ENCODE measurements at places on chromosomes 5 and 9.

- DNase-seq, result peak; percentile 95
Measured at GRCh38 chr9:98790842-98791607, 5.3 kb downstream of the ANKS6 start.

- no peak for DNase-seq
Measured at GRCh38 chr5:176620333-176620981, 9.9 kb downstream of the SNCB start.

DNA sequence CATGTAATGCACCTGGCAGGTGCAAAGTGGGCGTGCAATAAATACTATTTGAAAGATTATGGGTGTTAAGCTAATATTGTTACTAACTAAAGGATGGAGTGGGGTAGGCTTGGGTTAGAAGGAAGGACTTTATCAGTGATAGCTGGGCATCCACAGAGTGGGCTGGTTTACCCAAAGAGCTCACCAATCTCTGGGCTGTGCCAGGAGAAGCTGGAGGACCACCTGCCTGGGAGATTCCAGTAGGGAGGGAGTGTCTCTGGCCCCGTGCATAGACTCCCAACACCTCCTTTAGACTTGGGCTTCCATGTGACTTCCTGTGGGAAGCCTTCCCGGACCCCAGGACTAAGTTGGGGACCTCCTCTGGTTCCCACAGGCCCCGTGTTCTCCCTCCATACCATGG, 5.6 kb upstream of the URM1 start:
- DNase-seq, result no peak

DNA sequence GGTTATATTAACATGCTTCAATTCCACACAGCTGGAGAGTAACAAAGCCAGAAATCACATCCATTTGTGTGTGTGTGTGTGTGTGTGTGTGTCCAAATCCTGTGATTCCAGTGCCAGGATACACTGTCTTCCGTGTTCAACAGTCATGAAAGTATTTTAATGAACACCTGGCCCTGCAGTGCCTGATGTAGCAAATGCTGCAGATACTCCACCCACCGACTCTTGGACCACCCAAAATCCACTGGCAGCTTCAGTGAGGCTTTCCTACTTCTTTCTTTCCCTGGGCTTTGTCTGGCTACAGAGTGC, 13.1 kb upstream of the INSYN2B start:
- DNase-seq, result no peak

- no peak for DNase-seq
Measured at GRCh38 chr9:77965445-77966123, 66.0 kb downstream of the GNAQ start.

DNA sequence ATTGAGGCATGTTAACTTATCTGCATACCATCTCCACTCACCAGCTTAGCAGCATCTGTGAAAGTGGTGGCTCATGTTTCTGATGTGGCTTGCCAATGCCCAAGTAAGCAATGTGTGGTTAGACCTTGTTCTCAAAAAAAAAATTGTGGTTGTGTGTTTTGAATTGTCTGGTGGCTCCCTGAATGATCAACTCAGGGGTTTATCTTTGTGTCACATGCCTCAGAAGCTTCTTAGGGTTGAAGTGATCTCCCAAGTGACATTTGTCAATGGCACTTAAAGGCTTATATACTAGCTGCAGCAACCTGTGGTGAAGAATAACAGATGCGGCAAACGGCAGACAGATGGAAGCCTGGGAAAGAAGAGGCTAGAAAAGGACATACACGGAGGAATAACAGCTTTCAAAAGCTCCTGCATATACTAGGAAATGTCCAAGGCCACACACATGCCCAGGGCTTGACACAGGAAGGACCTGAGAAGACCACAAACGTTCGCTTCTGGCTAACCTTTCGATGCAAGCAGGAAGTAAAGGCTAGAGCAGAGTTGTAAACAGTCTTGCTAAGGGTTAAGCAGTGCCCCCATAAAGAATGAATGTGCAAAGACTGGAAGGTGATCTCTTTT, 42.2 kb upstream of the FSD1L start:
- no peak for DNase-seq

DNA sequence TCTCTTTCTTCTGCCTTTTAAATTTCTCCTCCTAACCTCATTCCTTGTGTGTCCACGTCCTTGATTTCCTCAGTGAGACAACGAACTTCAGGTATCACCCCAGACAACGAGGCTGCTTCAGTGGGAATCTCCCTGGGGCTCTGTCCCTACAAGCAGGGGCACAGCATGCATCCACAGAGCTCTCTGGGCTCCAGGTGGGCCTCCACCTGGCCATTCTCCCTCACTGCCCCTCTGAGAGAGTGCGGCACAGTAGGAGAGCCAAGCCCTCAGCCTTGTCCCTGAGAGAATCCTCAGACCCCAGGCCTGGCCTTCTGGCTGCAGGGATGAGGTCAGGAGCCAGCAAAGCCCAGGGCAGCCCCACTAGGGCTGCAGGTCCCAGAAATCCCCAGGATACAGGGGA, 105.3 kb downstream of the LHFPL2 start:
- DNase-seq, result no peak

DNA sequence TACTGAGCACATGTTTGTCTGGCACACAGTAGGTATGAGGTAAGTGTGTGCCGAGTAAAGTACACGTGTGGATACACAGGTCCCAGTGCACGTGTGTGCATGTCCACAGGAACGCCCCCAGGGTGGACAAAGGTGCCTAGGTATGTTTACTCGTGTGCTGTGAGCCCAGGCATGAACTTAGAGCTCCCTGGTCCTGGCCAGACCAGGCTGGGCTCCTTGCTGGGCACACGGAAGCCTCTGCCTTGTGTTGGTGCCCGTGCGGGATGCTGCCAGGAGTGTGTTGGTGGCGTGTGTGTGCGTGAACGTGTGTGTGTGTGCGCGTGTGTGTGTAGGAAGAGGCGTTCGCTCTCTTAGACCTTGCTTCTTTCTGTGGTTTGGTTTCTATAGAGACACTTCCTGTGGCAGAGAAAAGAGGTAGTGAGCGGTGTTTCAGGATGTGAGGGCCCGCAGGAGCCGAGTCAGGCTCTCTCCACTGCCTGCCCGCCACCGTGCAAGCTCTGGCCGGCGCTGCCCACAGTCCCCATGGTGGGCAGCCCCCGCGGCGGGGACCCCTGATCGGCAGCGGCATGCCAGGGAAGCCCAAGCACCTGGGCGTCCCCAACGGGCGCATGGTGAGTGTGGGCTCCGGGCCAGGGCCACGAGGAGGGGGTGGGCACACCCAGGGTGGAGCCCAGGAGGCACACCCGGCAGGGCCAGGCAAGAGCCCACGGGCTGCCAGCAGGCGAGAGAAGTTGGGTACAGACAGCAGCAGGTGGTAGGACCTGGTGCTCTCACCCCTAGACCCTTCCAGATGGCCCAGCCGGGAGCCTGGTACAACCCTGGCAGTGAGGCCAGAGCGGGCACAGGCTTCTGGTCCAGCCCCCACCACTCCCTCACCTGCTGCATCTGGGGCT, at the start of gene RGS14:
TSS of gene RGS14 (plus strand) at position 466 of the 893 bp plus-strand sequence. CDS start at position 567, 101 bp downstream.
- DNase-seq, result no peak

Data from esophagus muscularis mucosa (tissue), 4 donors.